Left lung (tissue), 14 donors: ENCODE measurements at places on chromosomes 16 and 17. TPM values are rescaled to one million over a fixed set of nuclear protein-coding genes. Genes with fewer than 3 reads are reported as not detected.

DNA sequence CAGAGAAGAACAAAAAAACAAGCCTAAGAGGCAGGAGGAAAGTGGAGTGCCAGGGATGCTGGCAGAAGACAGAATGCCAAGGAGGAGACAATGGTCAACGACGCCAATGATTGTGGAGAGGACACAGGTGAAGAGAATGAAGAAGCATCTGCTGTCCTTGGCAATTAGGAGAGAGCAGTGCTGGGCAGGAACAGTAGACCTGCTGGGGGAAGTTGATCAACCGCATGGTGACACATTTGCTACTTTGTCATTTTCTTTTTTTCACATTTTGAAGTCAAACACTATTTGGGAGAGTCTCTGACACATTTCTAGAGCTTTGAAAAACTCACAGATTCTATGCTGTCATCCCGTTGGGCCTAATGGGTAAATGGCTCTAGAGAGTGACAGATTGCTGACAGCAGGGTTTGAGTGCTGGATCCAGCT is 1.1 kb upstream of the PIK3R6 start:
- DNase-seq, result no peak

GRCh38 chr17:17783825-17784656 is 52.7 kb downstream of the SREBF1 start:
- DNase-seq, result peak; percentile 76

DNA sequence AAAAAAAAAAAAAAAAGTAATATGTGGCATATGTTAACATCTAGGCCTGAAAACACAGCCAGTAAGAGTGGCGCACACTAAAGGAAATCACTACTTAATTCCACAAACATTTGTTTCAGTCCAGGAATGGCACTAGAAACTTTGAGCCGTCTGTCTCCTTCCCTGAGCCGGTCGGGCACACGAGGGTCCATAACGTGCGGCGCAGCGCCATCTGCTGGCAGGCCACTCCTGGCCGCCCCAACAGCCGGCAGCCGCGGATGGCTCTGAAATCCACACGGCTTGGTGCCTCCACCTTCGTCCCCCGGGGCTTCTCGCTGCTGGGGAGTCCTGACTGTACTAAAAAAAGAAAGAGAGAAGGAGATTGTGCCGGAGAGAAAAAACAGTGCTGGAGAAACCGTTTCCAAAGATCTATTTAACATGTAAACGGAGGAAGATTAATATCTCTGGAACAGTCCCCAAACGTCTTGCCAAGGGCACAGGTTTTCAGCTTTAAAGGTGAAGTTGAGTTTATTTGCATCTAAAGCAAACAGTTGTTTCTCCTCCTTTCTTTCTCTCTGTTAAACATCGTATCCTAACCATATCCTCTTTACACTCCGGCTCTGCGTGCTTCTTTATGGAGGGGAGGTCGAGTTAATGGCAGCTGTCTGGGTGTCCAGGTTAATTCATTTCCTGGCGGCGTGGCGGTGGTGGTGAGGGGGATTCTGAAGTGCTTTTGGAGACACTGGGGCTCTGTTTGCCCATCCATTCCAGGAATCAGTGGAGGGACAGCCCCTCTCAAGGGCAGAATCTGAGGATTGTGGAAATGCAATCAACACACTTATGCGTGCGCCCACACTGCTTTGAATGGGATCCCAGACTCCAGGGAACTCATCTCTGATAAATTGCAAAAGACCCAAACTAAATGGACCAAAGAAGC is 611.3 kb upstream of the SALL1 start:
- DNase-seq, result peak; percentile 60

- DNase-seq, result no peak
Observed at GRCh38 chr17:10439816-10440215, 18.1 kb upstream of the MYH8 start.

DNA sequence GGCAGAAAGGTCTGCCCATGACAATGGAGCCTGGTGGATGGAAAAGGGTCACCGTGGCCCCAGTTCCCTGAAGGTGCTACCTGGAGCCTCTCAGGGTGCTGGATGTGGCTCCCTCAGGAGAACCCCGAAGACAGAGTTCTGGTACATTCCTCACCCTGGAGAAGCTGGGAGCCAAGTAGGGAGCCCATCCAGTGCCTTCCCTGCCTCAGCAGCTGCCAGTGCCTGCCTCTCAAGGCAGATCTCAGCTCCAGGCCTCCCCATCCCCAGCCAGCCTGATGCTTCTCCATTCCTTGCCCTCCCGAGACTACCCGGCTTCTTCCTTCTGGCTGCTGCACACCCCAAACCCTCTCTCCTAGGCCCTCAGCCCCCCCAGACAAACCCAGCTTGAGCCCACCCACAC is 20.5 kb downstream of the SCGB1C2 start:
- DNase-seq, result no peak

- DNase-seq, result no peak
Observed at GRCh38 chr17:50691550-50692447, 15.9 kb downstream of the ANKRD40 start.

- peak; percentile 82 for DNase-seq
Observed at GRCh38 chr17:19533718-19534561, at the start of gene SLC47A1. SLC47A1 (plus strand) TSS chr17:19533854; CDS start chr17:19533940, 86 bp downstream.

- DNase-seq, result no peak
Observed at GRCh38 chr17:44996304-44996703, 28.2 kb upstream of the C1QL1 start.

DNA sequence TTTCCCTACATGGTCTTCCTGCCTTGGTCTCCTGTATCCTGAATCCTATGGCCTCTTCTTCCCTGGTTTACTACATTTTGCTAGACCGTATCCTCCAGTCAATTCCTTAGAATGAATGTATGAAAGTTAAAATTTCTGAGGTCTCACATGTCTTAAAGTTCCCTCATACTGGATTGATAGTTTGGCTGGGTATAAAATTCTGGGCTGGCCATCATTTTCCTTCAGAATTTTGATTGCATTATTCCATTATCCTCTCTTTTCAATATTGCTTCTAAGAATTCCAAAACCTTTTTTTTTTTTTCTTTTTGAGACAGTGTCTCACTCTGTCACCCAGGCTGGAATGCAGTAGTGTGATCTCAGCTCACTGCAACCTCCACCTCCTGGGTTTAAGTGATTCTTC is 10.8 kb downstream of the NOD2 start:
- no peak for DNase-seq

- no peak for DNase-seq
Observed at GRCh38 chr16:74561626-74562025, 45.3 kb downstream of the GLG1 start.

DNA sequence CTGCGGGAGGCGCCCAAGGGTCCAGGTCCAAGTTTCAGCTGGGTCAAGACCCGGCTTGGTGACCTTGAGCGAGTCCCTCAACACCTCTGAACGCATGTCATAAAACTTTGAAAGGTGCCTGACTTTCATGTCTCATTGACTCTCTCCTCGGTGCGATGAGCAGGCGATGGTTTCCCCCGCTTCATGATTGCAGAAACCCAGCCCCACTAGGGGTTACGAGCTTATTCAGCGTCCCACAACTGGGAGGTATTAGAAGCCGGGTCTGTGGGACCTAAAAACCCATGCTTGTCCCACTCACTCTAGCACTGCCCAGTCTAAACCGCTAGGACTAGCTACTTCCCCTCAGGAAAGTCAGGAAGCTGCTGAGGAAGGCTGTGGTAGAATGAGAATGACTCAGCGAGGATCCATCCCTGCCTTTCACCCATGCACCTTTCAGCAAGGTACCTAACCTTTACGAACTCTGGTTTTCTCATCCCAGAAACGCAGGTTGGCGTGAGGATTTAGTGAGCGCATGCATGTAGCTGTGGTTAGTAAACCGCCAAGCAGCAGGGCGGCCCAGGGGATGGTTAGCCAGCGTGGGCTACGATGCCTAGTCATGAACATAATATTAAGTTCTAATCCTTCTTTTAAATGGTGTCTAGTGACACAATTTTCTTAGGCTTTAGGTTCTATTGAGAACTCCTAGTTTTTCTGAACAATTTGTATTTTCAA is 26.2 kb upstream of the RFFL start:
- DNase-seq, result no peak

DNA sequence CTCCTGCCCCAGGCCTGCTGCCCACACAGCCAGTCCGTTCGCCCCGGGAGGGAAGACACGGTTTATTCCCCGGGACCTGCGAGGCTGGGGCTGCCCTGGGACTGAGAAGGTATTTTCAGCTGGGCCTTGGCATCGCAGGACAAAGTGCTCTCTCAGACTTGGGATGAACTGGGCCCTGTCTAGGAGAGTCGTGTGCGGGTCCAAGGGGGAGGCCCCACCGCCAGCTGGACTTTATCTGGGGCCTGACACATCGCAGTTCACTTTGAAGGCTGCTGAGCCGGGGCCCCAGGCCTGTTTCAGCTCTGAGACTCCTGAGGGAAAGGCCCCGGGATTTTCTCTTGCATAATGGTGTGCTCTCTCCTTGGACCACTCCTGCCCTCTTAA is 6.8 kb downstream of the CRISPLD2 start:
- DNase-seq, result no peak

DNA sequence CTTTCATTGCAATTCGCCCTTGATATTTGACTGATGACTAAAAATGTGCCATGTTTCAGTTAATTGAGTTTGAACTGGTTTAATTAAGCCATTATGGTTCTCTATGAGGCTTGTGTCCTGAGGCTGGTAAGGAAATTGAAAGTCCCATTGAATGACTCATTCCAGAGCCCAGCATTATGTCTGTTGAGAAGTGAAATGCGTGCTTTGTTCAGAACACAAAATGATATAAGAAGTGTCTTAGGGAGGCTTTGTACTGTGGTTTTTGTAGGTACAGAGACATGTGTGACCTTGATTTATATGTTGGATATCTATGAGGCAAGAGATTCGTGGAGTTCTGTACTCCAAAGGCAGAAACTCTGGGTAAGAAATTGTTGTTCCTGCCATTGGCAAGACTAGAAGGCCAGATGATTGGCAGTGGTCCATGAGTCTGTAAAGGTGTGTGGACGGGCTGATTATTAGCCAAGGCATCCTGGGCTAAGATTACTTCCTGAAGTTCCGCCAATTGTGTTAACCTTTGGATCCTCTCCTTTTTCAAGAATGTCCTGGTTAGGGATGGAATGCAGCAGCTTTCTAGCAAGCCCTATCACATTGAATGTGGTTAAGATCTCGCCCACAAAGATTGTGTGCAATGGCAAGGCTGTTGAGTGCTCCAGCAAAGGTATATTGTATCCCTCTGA is 103.7 kb downstream of the NPIPB5 start:
- no peak for DNase-seq

DNA sequence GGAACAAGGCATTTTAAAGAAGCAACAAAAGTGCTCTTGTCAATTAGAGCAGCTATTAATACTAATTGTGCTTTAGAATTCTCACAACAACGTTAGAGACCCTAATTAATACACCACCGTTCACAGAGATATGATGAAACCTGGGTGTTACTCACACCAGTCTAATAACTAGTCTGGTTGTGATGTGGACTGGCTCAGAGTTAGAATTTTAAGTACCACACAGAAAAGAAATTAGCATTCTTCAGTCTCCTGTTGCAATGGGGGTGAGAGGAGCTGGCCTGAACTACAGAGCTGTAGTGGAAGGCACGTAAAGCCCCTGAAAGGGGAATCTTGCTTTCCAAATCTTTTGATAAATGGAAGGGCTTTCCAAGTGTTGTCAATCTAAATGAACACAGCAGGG is 240.8 kb upstream of the TOX3 start:
- no peak for DNase-seq

GRCh38 chr16:12257926-12258561 is 281.5 kb downstream of the SNX29 start:
- no peak for DNase-seq

DNA sequence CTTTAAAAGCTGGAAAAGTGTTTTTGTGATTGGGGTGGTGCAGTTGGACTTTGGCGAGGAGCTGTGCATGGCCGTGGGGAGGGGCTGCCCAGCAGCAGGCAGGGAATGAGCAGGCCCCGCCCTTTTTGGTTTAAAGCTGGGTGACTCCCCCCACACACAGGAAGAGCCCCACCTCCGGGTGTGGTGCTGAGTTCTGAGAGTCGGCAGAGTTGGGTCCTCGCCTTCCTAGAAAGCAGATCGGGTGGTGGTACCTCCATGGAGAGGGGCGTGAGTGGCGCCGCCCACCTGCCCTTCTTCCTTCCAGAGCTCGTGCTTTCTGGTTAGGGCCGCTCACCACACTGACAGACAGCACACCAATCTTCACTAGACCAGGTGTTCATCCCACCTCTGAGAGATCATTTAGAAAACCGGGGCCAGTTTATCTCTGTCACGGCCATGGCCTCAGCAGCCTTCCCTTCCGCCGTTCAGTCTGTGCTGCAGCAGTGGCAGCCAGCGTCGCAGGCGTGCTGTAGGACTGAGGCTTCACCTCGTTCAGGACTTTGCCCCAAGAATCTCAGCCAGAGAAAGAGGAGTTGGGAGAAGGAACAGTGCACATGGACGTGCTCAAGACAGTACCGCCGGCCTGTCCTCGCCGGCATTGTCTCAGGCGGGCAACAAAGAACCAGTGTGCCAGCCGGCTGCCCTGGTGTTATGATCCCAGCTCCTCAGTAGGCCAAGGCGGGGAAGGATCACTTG is 144.0 kb upstream of the CHMP6 start:
- DNase-seq, result peak; percentile 61

DNA sequence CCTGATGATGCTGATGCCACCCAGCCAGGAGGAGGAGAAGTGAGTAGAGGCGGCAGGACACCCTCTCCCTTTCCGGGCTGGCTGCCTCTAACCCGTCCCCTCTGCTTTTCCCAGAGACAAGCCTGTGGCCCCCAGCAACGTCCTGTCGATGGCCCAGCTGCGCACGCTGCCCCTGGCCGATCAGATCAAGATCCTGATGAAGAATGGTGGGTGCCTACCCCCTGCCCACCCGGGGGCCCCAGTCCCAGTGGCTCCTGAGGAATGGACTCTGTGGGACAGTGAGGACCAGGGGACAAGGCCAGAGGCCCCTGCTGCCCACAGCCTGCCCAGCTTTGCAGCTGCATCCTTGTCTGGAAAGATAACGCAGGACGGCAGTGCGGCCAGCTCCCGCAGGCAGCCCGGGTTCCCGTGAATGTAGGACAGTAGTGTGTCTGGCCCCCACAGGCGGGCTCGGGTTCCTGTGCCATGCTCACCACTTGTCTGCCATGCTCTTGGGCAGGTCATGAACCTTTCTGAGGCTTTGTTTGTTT is 19.9 kb downstream of the POLR3E start:
- DNase-seq, result no peak

DNA sequence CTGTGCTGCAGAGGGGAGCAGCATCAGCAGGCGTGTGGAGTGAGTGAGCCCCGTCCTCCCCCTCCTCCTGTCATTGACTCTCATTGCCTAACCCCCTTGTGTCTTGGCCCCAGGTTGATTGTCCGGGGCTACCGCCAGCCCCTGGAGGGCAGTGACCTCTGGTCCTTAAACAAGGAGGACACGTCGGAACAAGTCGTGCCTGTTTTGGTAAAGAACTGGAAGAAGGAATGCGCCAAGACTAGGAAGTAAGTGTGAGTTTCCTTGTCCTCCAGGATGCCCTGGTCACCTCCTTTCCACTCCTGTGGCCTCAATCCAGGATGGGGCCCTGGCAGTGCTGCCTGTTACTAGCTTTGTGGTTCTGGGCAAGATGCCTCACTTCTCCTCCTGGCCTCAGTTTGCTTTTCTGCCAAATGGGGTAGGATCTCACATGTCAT is 87.0 kb downstream of the ABCC1 start:
- no peak for DNase-seq

- DNase-seq, result no peak
Observed at GRCh38 chr17:57732062-57732461, 13.0 kb downstream of the CCDC182 start.

- no peak for DNase-seq
Observed at GRCh38 chr16:71341881-71342280, 16.6 kb upstream of the CALB2 start.

The KRTAP1-5 gene
- not detected for polyA plus RNA-seq

The USP43 gene
- polyA plus RNA-seq, result 3.6 TPM

The TP53TG3C gene
- not detected for polyA plus RNA-seq

The NMRAL1 gene
- 46.1 TPM for polyA plus RNA-seq

The NLGN2 gene
- 30.4 TPM for polyA plus RNA-seq

The PERCC1 gene
- 1.2 TPM for polyA plus RNA-seq

The CPD gene
- polyA plus RNA-seq, result 51.6 TPM

The CES3 gene
- 5.1 TPM for polyA plus RNA-seq

The GLIS2 gene
- polyA plus RNA-seq, result 25.9 TPM

The LITAFD gene
- polyA plus RNA-seq, result not detected

The DNAAF1 gene
- 14.2 TPM for polyA plus RNA-seq
